NAMALWA (cell line): ENCODE measurements at places on chromosomes 5 and 9.

DNA sequence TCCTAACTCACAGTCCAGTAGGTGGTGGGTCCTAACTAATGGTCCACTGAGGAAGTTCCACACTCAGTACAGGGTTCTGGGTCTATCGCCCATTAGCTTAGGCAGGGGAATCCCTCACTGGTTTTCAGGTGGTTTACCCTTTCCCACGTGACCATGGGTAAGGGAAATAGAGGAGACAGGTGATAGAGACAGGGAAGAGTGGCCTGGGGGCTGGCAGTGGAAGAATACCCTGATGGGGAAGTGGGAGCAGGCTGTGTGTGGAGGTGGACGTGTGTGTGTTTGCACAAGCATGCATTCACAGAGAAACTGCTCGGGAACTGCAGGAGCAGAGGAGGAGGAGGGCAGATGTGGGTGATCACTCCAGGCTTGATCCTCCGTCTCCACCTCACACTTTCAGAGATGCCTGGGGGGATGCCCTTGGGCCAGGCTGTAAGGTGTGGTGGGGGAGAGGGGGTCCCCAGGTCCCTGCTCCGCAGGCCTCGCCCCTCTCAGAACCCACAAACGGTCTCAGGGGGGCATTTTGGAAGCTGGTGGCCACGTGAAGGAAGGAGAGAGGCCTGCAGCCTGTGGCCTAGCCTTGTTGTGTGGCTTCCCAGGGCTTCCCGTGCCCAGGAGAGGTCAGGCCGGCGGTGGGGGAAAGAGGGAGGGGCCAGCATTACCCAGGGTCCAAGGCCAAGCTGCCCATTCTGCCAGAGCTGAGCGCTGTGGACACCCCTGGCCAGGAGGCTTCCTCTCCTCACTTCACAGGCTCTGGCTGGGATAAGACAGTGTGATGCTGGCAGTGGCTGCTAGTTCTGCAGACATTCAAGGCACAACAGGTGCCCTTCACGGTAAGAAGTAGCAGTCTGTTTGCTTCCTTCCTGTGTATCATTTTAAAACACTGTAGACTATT, 80.0 kb downstream of the OTULIN start:
- DNase-seq = peak; percentile 56

DNA sequence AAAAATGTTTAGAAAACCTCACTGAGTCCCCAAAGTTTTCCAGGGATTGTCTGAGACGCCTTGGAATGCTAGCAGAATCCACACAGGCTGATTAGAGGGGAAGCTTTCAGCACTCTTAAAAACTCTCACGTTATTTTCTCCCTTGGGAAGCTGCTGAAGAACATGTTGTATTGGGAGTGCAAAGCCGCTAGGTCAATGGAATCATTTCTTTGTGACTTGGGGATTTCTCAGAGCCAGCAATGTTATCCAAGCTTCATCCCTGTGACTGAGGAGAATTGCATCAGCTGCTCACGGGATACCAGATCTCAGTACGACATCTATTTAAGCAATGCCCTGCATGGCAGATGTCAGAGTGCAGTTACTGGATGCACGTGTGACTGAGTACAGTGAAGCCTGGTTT, 426.4 kb upstream of the MPDZ start:
- DNase-seq = no peak

DNA sequence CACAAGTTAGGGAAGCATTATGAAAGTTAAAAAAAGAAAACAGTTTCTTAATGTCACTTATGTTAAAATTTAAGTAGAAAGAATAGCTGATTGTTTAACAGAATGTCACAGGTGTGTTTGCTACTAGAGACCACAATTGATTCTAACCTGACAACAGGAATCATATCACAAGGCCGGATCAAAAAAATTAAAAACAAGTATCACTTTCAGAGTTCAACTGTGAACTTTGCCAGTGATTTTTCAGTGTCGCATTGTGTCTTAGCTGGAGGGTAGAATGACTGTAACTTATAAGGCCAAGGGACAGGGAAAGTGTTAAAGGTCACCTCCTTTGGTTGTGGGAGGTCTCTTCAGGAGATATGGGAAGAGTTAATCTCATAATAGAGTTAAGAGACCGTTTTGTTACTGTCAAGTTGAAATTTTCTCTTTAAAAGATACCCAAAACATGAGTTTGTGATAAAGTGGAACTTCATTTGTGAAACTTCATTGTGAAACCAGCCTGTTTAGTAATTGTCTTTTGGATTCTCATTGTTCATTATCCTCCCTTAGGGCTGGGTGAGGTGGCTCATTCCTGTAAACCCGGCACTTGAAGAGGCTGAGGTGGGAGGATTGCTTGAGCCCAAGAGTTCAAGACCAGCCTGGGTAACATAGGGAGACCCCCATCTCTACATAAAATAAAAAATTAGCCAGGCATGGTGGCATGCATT, 40.9 kb downstream of the CPEB4 start:
- no peak for DNase-seq

GRCh38 chr5:146909255-146910068, 30.9 kb upstream of the PPP2R2B start:
- DNase-seq = no peak

DNA sequence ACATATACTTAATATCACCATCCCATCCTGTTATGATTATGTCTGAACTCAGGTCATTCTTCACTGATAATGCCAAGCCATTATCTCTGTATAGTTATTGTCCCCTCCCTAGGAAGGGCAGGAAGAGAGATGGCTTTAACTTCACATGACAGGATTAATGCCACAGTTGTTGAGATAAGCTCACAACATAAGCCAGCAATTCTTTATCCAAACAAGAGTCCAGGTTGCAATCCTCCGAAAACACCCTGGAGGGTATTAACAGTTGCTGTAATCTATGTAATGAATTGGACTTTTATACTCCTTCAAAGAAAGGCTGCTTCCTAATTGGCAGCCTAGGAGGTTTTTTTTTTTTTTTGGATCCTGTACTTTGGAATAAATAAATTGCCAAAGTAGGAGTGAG, 779.4 kb downstream of the SEMA5A start:
- no peak for DNase-seq

DNA sequence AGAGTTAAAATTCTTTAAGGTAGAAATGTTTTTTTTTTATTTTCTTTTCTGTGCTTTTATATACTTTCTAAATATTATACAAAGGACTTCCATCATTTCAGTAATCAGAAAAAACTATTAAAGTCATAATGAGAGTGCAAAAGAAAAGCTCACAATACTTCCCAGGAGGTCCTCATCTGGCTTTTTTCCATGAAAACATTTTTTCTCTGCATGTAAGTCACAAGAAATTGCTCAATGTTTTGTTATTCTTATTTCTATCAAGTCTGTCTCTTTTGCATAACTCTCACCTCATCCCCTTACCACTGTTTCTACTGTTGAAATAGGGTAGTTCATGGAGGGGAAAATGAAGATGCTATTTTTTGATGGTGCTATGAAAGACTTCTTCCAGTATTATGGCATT, 375.0 kb downstream of the TMEM232 start:
- DNase-seq = no peak

GRCh38 chr9:32253731-32254130, 130.7 kb upstream of the ACO1 start:
- DNase-seq = no peak

GRCh38 chr9:89603767-89604665, 796 bp upstream of the GADD45G start:
- peak; percentile 34 for DNase-seq

DNA sequence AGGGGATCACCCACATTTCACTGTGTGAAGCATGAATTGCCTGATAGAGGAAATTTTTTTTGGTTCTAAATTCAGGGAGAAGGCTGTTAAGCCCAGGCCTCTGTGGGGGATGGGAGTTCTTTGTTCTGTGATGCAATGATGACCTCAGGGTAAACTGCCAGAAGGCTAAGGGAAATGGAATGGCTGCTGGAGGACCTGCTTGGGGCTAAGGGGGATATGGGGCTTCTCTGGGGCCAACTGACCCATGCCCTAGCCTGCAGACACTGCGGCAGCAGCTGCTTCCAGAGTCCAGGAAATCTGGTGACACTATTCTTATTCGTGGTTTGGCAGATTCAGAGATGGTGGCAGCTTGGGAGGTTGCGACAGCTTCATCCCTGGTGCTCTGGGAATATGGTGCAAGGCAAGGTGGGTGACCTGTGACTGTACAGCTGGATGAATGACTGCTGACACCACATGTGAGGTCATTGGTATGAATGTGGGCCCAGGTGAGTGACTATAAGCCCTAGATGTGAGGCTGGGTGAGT, 30.3 kb downstream of the VCP start:
- no peak for DNase-seq

GRCh38 chr9:131873891-131874440, 134.1 kb upstream of the RAPGEF1 start:
- no peak for DNase-seq

DNA sequence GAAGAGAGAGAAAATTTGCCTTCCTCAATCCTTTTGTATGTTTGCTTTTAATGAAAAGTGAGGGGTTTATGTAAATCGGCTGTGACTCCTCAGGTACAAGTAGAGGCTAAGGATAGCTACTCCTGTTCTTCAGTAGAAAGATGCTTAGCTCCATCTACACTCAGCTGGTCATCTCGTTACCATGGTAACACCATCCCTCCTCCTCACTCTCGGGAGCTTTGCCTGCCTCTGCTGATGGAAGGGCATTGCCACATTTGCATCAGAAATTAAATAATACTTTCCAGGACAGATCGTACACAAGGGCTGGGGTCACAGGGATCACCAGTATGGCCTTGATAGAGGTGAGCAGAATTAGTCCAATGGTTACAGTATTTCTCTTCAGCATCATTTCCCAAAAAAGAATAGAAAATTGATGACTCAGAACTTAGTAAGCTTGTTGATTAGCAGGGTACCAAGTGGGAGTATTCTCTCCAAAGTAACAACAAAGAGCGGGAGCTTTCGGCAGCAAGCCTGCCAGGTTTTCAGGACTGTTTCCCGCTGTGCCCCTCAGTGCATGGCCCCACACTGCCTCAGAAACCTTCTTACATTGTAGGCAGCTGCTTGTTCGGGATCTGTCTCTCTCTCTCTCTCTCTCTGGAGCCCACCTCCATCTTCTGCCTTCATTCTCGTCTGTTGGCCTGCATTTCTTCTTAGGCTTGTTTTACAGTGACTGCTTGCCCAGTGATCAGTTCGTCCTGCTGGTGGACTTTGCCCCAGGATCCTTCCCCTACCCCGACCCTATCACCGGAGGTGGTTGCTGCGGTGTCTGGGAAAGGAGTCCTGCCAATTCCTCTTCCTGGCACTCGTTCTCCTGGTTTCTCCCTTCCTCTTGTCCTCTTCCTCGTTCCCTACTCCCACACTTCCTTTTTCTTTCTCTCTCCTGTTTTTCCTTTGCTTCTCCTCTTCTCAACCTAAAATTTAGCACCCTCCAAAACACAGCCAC, 51.9 kb upstream of the SNAPC3 start:
- no peak for DNase-seq

- DNase-seq = peak; percentile 51
These were observed 89.3 kb downstream of the ZCCHC7 start for GRCh38 chr9:37209431-37210386.

GRCh38 chr5:169201597-169201996, 99.3 kb downstream of the SLIT3 start:
- peak; percentile 16 for DNase-seq

DNA sequence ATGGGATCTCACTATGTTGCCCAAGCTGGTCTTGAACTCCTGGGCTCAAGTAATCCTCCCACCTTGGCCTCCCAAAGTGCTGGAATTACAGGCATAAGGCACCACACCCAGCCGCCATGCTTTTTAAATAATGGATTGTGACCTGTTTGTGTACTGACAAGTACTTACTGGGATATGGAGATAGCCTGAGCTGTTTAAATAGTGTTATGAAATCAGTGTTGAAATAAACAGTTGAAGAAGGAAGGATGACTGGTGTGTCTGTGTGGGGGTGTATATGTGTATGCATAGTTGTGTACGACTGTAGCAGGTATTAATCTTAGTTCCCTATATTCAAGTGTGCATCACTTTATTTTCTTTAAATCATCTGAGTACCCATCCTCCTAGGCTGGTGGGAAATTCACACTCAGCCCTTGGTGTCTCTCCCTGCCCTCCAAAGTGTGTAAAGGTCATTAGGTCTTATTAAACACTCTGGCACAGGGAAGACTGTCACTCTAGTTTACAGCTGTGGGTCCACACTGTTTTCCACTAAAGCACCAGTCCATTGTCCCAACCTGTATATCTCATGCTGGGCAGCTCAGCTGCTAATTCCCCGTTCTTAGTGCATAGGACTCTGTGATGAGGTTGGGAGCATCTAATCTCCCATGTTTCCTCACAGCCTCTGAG, 91.0 kb downstream of the SNX18 start:
- DNase-seq = no peak

- DNase-seq = no peak
These were observed 69.3 kb upstream of the IL17B start for GRCh38 chr5:149448431-149448830.

GRCh38 chr5:55222985-55223811, 3.9 kb downstream of the MCIDAS start:
- DNase-seq = no peak

- DNase-seq = no peak
These were observed 194.5 kb downstream of the TRIO start for GRCh38 chr5:14337593-14337992.

- no peak for DNase-seq
These were observed 118.9 kb downstream of the PDZD2 start for GRCh38 chr5:31757806-31758205.

GRCh38 chr9:76162086-76162730, 232.0 kb downstream of the RFK start:
- no peak for DNase-seq

DNA sequence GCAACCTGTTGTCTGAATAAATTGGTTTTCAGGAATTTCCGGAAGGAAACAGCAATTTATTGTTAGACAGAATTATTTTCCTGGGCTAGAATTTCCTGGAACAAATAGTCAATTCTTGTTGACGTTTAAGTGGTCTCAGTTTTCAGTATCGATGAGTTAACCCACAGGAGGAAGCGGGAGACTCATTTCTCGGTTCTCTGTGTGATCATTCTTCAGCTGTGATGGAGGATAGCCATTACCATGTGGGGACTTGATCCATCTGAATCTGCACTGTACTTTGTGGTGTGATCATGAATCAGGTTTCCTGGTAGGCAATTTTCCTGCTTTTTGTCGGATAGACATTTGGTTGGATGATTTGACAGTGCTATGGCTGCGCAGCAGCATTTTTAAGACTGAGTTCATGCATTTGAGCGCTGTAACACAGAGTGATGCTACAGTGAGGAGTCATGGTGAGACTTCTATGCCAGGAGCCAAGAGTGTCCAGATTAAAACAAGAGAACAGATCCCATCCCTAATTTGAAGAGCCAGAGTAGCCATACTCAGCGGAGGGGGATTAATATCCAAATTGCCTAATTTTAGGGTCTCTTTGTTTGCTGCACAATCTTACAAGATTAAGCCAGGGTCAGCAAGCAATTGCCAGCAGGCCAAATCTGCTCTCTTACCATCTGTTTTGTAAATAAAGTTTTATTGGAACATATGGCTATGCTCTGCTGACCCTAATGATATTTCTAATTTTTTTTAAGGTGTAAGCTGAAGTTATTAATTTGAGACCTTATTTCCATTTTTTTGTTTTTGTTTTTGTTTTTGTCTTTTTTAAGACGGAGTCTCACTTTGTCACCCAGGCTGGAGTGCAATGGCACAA, 355.9 kb downstream of the RAB3C start:
- DNase-seq = no peak

- no peak for DNase-seq
These were observed 173.6 kb downstream of the DEPDC1B start for GRCh38 chr5:60526336-60526875.

GRCh38 chr5:67807439-67807888, 408.1 kb upstream of the PIK3R1 start:
- DNase-seq = no peak
